ENCODE measurements at places on chromosomes 1 and 21.
A peak's percentile ranks its signal among the peaks of the same experiment; 100 is the strongest.

DNA sequence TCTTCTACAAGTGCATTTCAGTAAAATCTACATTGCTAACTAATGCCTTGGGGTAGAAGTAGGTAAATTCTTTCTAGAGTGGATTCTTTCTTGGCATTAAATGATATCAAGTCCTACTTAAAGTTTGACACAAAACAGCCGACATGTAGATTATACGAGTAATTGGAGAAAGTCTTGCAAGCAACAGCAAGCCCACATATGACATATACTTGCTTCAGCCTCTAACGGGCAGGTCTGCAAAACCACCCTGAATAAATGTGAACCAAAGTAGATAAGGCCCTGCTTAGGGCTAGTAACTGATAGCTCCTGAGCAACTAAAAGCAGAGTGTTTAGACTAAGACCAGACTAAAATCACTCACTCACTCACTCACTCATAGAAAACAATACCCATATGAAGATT lies 203.2 kb downstream of the LTN1 start:
- no peak for DNase-seq

- DNase-seq: no peak
Measured at GRCh38 chr1:36528361-36529349, 45.9 kb upstream of the CSF3R start.

GRCh38 chr1:96538883-96539282 lies 182.7 kb upstream of the PTBP2 start:
- DNase-seq: no peak

DNA sequence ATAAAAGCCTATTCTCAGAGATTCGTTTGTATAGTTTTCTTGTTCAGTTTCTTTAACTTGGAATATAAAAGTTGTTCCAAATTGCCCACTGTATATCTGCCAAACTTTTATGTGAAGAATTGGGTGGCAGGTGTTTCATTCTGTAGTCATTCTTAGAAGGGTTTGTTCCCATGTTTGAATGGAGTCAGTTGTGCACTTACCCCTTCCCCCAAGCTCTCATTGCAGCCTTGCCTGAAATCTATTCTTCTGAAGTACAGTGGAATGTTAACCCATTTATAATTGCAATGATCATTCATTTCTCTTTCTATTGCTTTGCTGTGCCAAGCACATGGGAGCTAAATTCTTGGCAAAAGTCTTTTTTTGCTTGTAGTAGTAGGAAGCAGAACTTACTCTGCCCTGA lies 375.3 kb upstream of the C1orf87 start:
- DNase-seq: no peak

GRCh38 chr1:58256546-58256945 lies 290.0 kb downstream of the OMA1 start:
- no peak for DNase-seq

DNA sequence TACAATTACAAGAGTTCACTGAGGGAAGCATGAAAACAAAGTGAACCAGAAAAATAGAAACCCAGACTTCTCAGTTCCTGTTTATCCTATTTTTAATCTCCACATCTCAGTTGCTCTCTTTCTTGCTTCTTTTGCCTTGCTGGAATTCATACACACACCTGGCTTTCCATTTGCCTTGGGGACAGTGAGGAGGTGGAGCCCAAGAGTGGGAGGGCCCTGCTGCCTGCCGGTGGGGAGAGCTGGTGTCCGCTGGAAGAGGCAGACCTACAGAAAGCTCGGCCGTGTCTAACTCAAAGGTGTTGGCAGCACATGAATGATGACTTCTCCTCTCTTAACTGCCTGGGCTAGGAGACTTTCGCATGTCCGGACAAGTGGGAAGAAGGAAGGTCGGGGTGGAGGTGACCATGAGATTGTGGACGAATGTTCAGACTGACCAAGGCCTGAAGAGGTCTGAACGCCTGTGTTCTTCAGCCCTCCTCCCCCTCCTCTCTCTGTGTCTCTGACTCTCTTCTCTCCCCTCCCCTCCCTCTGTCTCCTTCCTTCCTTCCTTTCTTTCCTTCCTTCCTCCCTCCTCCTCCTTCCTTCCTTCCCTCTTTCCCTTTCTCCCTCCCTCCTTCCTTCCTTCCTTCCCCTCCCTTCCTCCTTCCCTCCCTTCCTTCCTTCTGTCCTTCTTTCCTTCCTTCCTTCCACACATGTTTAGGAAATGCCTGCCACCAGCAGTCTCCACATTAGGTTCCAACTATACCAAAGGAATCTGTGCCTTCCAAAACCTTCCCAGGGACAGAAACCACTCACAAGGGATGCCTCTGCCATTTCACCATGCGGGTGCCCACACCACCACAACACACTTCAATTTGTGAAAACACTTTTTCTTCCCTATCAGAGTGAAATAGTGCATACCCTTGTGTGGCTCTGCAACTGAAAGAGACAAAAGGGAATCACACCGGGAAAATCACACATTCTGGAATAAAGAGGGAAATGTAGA lies 157.3 kb upstream of the RUNX1 start:
- no peak for DNase-seq

GRCh38 chr1:174931214-174931613 lies 68.5 kb upstream of the CACYBP start:
- no peak for DNase-seq

GRCh38 chr21:43639470-43640353 lies 19.6 kb downstream of the HSF2BP start:
- DNase-seq: no peak

DNA sequence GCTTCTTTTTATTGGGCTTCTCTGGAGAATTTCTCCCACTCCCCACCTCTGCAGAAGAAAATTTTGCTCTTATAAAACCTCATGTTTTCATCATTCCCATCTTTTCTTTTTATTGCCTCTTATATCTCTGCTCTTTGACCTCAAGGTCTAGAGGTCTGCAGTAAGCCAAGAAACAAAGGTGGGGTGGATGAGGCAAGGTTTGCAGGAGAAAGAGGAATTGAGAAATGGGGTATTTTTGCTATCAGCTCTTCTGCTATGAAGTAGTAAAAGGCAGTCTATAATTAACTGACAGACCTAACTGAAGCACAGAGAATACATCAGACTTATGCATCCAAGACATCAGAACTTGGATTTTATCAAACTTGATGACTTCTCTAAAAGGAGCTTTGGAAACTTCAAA lies 22.9 kb downstream of the SYT11 start:
- DNase-seq: no peak

- no peak for DNase-seq
Measured at GRCh38 chr1:31524186-31524901, 52.0 kb upstream of the TINAGL1 start.

DNA sequence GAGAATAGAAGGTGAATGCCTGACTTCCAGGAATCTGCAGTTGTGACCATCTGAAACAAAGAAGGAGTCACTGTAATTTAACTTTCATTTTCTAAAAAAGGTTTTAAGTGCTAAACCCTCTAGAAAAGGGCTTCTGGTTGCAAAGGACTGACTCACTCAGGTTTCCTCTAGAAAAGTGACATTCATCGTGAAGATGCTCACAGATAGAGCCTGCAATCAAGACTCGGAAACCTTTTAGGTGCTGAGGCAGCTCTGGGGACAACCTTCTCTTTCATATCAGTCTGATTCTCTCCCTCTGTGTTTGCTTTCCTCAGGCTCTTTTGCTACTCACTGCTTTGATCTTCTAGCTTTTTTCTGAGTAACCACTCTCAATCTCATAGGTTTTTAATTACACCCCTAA lies 8.2 kb downstream of the BCL9 start:
- DNase-seq: no peak

GRCh38 chr1:31315902-31316301 lies 19.1 kb downstream of the ZCCHC17 start:
- no peak for DNase-seq

- peak; percentile 43 for DNase-seq
Measured at GRCh38 chr1:203612932-203613682, 13.5 kb upstream of the ATP2B4 start.

DNA sequence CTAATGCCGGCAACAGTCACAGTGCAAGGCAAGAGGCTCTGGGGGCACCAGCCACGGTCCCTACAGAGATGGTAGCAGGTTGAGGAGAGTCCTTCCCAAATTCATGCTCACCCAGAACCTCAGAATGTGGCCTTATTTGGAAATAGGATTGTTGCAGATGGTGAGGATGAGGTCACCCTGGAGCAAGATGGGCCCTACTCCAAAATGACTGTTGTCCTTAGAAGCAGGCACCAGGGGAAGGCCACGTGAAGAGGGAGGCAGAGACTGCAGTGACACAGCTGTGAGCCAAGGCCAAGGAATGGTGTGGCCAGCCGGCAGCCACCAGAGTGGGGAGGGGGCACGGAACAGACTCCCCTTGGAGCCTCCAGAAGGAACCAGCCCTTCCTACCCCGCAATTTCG lies 70.8 kb upstream of the CLDN14 start:
- DNase-seq: no peak

DNA sequence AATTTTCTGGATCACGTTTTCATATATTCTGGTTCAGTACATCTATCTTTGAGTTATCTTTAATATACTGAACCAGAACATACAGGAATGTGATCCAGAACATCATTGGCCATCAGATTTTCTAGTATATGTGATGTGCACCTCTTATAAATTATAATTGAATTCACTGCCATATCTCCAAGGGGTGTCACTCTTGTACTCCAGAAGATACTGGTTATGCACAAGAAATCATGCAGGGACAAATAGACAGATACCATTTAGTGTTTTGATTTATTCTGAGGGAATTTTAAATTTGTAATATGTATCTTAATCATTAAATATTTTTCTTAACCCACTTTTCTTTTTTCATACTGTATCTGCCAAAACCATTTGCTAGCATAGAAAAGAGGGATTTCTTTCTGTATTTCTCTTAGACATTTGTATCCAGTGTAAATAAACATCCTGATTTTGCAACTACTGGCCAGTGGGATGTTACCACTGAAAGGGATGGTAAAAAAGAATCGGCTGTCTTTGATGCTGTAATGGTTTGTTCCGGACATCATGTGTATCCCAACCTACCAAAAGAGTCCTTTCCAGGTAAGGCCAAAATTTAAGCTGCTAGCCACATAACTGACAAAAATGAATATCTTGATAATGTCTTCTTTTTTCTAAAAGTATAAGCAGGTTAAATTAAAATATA lies 16.7 kb downstream of the FMO3 start:
- DNase-seq: no peak

- DNase-seq: no peak
Measured at GRCh38 chr1:2990376-2991115, 30.7 kb upstream of the ACTRT2 start.

DNA sequence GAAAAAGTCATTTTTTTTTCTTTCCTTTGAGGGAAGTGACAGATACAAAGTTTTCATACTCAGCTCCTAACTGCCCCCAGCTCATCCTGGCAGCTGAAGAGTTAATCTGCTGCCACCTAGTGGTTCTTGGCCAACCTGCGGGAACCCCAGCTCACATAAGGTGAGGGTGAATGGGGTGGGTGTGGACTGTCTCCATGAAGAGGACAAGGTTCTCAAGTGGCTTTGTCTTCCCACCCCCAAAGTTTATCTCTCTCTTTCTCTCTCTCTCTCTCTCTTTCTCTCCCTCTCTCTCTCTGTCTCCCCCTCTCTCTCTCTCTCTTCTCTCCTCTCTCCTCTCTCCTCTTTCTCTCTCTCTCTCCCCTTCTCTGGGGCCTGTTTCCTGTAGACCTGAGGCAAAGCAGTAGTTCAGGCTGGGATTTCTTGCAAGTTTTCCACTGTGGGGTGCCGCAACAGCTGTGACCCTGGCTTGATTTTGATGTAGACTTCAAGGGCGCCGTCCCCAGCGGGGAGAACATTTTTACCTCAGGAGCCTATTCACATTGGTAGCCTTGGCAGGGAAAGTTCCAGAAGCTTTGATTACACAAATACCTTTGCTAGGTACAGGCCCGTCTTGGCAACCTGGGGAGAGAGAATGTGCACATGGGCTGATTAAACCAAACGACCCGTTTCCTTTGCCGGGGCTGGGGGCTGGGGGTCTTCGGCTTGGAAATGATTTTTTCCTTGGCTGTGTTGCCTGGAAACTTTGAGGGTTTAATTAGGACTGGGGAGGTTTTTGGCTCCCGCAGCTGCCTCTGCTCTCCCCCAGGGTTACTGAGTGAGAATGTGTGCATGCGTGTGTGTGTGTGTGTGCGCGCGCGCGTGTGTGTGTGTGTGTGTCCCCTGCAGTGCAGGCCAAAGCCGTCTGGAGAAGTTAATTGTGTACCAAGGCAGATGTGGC lies 135.9 kb downstream of the TM2D1 start:
- peak; percentile 29 for DNase-seq

DNA sequence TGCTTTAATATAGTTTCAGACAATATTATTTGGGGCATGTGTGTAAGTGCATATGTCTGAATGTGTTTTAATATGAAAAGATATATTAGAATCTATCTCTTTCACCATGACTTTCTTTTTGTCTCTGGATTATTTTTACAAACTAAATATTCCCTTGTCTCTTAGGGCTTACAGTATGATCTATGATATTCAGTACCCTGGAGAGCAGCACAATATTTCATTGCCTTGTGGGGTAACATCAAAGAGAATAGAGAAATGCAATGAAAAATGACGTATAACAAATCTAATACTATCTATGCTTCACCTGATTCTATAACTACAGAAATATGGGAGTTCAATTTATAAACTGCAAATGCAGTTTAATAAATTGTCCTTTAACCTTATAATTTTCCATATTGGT lies 2084.5 kb downstream of the MRPL39 start:
- no peak for DNase-seq

- DNase-seq: no peak
Measured at GRCh38 chr1:237341391-237341790, 299.4 kb downstream of the RYR2 start.

- DNase-seq: peak; percentile 24
Measured at GRCh38 chr1:113812661-113813135, 422 bp upstream of the RSBN1 start.

- peak; percentile 59 for DNase-seq
Measured at GRCh38 chr21:44618909-44619308, 7.0 kb downstream of the KRTAP10-8 start.

- DNase-seq: no peak
Measured at GRCh38 chr1:24084050-24084449, 27.9 kb downstream of the MYOM3 start.

- DNase-seq: no peak
Measured at GRCh38 chr1:36588972-36589371, 106.3 kb upstream of the CSF3R start.

DNA sequence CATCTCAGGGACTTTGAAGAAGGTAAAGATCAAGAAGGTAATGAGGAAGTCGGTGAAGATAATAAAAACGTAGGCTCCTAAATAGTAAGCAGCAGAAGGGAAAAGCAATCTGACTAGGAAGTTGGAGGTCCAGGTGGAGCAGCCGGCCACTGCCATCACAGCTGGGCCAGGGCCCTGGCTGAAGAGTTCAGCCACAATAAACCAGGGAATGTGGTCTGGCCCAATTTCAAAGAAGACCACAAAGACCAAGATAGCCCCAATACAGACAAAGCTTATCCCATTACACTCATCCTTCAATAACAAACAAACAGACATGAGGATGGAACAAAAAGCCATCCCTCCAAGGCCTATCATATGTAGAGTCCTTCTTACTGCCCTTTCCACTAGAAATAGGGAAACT lies 18.4 kb upstream of the JAK1 start:
- no peak for DNase-seq
